ENCODE measurements at places on chromosomes 7 and 10.

GRCh38 chr10:101670635-101671034 lies 24.3 kb downstream of the FBXW4 start:
- DNase-seq, result no peak

DNA sequence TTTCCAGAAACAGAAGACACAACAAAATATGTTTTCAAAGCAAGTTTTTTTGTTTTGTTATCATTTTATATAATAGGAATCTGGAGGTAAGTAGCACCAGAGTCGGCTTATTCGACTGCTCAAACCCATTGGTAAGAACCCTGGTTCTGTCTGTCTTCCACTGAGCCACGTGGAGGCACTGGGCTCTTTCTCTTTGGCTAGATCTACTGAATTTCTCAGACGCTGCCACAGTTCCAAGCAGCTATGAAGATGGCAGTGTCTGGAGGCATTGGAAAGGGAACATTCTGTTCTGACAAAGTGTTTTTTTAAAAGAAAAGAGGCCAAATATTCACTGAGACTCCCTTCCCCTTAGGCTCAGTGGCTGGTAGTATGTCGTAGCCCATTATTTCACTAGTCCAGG lies 338.8 kb downstream of the NRG3 start:
- no peak for DNase-seq

DNA sequence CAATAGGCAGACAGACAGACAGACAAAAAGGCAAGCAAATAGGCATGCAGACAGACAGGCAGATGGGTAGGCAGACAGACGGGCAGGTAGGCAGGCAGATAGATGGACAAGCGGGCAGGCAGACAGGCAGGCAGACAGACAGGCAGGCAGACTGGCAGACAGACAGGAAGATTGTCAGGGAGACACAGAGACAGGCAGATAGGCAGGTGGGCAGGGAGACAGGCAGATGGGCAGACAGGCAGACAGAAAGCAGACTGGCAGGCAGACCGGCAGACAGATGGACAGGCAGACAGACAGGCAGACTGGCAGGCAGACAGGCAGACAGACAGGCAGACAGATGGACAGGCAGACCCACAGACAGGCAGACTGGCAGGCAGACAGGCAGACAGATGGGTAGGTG lies 70.3 kb upstream of the MYL10 start:
- no peak for DNase-seq

DNA sequence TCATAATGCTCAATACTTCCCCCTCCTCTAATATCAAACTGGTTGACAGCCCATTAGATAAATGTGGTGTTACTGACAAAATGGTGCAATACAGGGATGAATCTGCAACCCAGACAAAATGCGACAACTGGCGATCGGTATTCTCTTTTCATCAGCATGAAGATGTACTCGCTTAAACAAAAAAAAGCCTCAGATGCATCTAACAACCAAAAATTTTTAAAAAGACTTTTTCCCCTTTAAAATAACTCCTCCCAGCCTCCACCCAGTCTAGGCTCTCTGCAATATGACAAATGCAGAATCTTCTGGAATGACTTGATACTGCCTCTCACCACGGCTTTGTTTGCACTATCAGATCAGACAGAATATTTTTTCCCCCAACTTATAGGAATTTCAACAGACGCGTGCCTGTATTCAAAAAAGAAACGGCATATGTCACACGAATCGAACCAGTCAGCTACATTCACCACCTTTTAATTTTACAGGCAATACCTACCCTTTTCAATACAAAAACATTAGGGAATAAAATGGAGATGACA lies 1.2 kb downstream of the YWHAG start:
- no peak for DNase-seq

- DNase-seq, result no peak
Observed at GRCh38 chr10:92490387-92490786, 83.5 kb downstream of the IDE start.

DNA sequence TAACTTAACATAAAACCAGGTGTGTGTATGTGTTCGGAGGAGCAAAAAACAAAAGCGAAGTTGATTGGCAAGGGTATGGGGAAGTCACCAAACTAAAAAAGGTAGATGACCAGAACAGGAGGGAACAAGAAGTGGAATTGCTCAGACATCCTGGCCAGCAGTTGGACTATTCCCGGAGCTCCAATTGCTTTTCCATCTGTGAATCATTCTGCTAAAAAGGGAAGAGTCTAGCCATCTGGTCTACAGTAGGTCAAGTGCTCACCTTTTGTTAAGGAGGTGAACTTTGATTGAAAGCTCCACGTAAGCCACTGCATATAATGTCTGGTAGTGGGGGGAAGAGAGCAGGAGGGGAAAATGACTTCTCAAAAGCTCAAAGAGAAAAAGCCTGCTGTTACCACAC lies 50.0 kb upstream of the BET1 start:
- no peak for DNase-seq

- DNase-seq, result no peak
Observed at GRCh38 chr10:35339942-35340341, 3.6 kb downstream of the CCNY start.

- no peak for DNase-seq
Observed at GRCh38 chr10:91944880-91945630, 21.5 kb downstream of the BTAF1 start.

- DNase-seq, result no peak
Observed at GRCh38 chr10:29946953-29947700, 112.3 kb downstream of the JCAD start.

GRCh38 chr7:139703487-139704307 lies 74.1 kb downstream of the HIPK2 start:
- no peak for DNase-seq

- no peak for DNase-seq
Observed at GRCh38 chr7:20064181-20064970, 152.8 kb downstream of the MACC1 start.

GRCh38 chr7:29593459-29593858 lies 29.8 kb downstream of the PRR15 start:
- DNase-seq, result no peak

- no peak for DNase-seq
Observed at GRCh38 chr7:20747001-20747400, 39.7 kb downstream of the SP8 start.

DNA sequence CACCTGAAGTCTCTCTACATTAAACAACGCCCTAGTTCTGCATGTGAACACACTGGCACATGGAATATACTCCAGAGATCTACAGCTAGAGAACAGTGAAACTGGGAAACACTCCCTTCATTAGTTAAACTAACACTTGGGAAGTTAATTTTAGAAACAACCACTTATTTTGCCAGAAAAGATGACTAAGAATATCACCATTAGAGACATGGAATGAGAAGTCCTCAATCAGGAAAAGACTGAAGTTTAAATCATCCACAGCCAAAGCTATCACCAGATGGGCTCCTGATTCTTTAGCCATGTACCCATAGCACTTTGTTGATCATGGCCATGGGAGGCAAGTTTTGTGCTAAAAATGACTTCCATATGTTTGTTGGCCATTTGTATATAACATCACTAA lies 719.5 kb downstream of the KCNMA1 start:
- DNase-seq, result no peak

DNA sequence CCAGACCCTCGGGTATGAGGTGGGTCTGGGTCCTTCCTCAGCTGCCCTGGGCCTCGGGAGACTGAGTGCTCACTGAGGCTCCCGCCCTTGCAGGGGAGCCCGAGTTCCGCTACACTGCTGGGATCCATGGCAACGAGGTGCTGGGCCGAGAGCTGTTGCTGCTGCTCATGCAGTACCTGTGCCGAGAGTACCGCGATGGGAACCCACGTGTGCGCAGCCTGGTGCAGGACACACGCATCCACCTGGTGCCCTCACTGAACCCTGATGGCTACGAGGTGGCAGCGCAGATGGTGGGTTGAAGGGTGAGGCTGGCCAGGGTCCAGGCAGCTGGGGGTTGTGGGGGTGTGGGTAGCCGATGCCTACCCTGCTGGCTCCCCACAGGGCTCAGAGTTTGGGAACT lies 7.6 kb downstream of the AEBP1 start:
- DNase-seq, result no peak

DNA sequence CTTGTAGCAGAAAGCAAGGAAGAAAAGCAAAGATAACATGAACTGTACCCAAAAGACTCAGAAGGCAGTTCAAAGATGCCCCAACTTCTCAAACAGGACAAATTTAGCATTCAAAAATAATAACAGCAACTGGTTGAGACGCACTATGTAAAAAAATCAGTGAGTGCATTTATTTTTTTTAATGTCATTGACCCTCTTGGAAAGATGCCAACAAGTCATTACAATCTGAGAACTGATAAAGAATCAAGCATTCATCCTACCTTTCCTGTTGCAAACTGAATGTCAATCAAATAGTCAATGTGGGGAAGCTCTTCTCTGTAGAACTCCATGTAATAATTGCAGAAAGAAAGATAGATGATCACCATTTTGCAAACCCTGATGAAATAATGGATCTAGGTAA lies 1.7 kb upstream of the CCDC186 start:
- DNase-seq, result no peak

DNA sequence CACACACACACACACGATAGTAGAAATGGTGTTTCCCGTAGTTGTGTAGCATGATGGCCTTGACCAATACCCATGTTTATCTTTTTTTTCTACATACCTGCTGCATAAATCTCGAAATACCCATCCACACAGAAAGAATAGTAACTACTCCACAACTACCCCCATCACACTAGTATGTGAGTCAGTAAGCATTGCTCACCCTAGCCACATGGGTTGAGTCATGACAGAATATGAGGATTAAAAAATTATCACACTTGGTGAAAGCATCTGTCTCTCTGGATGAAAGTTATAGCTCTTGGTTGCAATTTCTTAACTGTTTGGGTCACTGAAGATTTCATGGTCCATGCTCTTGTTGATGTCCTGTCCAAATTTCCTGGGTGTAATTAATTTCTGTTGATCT lies 103.4 kb upstream of the MDFIC start:
- no peak for DNase-seq

All from activated CD8-positive, alpha-beta memory T cell treated with anti-CD3 and anti-CD28 coated beads for 4 hours (primary cell).